ENCODE measurements at places on chromosomes 11 and 22.

GRCh38 chr11:72932132-72932570 lies 117.9 kb downstream of the ATG16L2 start:
- DNase-seq = no peak

DNA sequence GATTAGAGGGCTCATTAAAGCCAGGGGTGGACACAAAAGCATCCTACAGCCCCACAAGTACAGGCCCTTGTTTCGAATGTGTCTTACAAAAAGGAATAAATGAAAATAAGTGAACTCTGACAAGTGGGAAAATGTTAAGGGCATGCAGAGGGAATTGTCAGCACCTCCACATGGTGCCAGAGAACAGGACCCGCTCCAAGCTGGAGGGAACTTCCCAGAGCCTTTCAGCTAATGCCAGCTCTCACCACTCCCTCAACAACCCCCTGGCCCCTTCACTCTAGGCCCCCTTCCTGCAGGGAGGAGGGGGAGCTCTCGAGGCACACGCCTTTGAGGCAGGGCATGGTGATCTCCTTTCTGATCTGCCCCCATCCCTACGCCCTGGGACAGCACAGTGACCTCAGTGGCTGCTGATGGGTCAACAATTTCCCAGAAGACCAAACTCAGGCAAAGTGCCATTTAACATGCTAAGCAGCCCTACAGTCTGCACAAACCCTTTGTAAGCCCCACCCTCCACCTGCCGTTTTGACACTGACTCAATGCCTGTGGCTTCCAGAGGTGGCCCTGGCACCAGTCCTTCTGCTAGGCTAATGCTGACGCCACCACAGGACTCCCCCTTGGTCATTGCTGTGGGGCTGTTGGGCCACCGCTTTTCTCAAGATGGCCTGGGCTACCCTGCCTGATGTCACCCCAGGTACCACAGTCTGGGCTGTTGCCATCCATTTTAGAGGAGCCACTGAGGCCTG lies 12.5 kb upstream of the CHST1 start:
- DNase-seq = no peak

DNA sequence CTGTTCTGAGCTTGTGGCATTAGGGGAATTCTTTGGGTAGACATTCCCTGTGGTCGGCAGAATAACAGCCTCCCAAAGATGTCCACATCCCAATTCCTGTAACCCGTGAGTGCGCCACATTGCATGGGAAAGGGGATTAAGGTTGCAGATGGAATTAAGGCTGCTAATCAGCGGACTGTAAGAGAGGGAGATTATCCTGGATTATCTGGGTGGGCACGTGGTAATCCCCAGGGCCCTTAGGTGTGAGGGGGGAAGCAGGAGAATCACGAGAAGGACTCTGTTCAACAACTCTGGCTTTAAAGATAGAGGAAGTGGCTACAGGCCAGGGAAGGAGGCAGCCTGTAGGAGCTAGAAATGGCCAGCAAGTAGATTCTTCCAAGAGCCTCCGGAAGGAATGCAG lies 16.0 kb downstream of the CACNG2 start:
- no peak for DNase-seq

DNA sequence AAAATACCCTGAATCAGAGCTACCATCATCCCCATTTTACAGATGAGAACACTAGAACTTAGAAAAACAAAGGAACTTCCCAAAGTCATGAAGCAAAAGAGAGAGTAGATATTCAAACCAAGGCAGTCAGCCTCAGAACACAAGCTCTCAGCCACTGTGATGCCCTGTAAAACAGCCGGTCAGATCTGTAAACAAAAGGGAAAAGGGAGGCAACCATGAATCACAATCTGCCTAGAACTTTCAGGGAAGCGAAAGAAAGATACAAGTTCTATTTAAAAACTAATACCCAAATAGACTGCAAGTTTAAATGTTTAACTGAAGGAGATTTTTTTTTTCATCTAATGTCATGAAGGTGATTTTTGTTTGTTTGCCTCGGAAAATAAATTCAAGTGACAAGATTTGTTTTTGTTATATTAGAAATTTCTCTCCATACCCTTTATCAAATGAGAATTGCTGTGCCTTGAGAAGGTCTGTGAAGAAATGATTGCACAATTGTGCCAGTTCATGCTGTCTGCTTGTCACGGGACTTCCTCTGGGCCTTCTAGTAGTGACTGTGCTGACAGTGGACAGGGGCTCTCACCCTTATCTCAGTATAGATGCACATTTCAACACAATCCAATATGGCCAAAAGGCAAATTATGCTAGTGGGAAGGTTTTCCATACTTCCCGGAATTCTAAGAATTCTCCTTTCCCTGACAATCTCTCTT lies 11.7 kb downstream of the SAA1 start:
- no peak for DNase-seq

GRCh38 chr22:46180370-46181137 lies 30.2 kb downstream of the PPARA start:
- DNase-seq = no peak

DNA sequence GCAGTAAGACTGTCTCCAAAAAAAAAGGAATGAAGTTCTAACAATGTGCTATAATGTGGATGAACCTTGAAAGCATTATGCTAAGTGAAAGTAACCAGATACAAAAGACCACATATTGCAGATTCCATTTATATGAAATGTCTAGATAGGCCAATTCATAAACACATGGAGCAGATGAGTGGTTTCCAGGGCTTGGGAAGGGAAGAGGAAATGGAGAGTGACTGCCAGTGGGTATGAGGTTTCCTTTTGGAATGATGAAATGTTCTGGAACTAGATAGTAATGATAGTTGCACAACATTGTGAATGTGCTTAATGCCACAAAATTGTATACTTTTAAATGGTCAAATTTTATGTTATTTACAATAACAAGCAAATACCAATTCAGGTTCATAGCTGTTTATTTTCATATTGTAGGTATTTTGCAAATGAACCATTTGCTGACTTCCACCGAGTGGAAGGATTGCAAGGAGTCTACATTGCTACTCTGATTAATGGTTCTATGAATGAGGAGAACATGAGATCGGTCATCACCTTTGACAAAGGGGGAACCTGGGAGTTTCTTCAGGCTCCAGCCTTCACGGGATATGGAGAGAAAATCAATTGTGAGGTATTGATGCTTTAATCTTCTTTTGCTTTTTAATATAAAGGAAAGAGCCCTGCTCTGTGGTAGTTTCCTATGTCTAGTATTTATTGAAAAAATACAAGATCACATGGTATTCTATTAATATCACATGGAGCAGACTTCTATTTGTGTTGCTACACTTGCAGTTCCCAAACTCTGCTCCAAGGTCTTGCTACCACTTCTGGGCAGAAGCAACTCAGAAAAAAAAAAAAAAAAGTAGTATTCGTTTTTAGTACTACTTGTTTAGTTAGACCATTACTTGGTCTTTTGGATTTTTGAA lies 67.7 kb upstream of the SORL1-AS1 start:
- DNase-seq = no peak

DNA sequence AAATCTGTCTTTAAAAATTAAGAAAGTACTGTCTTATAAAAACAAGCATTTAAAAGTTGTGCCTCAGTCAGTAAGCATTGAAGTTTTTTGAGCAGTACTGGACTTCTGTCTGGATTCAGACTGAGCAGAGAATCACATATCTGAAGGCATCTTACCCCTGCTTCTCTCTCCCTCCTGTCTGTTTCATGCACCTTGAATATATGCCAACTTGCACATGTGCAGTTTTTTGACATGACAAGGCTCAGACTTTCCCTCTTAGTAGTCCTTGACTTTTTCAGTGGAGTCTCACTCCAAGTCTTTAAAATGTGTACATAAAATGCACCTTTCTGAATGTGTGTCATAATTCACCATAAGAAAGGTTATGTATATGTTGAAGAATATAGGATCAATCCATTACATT lies 19.8 kb downstream of the SPECC1L start:
- no peak for DNase-seq

DNA sequence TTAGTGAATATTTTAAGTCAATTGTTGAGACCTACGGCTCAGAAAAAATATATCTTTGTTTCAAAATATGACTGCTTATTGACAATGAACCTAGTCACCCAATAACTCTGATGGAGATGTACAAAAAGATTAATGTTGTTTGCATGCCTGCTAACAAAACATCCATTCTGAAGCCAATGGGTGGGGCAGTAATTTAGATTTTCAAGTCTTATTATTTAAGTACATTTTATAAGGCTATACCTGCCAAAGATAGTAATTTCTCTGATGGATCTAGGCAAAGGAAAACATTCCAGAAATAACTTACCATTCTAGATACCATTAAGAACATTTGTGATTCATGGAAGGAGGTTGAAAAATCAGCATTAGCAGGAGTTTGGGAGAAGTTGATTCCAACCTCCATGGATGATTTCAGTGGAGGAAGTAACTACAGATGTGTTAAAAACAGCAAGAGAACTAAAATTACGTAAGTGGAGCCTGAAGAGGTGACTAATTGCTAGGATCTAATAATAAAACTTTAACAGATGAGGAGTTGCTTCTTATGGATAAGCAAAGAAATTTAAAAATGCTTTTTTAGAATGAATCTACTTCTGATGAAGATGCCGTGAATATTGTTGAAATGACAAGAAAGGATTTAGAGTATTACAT lies 26.4 kb upstream of the OR8D2 start:
- no peak for DNase-seq

DNA sequence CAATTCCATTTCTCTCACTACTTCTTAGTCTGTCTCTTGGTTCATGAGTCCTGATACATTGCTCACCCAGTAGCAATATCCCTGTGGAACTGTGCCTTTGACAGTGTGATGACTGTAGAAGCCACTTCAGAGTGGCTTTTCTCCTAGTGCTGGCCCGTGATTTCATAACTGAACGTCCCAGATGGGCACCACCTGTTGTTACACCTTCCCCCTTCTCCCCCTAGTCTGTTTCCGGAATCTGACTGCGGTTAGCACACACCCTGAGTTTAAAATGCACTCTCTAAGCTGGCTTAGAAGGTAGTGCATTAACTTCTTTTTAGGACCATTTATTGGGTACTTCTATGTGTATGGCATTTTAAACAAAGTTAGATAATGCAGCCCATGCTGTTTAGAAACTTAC lies 83.0 kb downstream of the ALX4 start:
- no peak for DNase-seq

DNA sequence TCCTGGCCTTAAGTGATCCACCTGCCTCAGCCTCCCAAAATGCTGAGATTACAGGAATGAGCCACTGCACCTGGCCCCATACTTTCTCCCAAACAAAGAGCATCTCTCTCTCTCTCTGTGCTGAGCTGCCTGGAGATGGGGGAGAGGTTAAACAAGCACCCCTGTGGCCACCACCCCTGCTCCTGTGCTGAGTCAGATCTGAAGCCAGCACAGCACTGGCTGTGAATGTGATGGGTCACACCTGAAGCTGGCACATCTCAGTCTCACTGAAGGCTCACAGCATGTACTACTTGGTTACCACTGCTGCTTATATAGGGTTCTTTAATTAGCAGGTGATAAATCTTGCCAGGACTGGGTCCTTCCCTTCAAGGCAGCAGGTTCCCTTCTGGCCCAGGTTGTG lies 10.8 kb upstream of the WEE1 start:
- DNase-seq = no peak

GRCh38 chr22:46007003-46007847 lies 30.3 kb upstream of the WNT7B start:
- peak; percentile 50 for DNase-seq

DNA sequence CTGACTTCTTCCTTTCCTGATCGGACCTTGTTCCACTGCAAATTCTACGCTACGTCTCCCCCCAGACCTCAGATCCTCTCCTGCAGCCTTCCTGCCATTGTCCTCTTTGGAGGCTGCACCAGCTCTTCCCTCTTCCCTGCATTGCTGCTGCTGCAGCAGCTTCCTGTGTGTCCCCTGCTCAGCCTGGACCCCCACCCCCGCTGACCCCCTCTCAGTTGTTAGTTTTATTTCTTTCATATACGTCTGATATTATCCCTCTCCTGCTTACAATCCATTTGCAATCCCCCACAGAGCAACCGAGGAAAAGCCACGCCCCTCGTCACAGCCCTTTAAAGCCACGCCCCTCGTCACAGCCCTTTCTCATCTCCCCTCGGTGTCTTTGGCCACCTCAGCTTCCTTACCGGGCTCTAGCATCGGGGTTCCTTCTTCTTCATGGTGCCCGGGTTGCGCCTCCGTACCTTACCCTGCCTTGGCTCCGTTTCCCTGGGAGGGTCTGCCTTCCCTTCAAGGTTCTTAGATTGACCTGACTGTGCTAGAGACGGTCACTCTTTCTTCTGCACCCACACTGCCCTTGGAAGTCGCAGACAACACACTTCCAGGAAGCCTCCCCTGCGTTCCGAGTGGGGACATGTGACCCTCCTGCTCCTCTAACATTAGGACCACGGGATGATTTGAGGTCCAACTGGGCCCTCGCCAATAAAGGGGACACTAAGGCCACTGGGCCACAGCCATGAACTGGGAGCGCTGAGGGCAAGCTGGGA lies 4.8 kb downstream of the MRGPRG start:
- no peak for DNase-seq

DNA sequence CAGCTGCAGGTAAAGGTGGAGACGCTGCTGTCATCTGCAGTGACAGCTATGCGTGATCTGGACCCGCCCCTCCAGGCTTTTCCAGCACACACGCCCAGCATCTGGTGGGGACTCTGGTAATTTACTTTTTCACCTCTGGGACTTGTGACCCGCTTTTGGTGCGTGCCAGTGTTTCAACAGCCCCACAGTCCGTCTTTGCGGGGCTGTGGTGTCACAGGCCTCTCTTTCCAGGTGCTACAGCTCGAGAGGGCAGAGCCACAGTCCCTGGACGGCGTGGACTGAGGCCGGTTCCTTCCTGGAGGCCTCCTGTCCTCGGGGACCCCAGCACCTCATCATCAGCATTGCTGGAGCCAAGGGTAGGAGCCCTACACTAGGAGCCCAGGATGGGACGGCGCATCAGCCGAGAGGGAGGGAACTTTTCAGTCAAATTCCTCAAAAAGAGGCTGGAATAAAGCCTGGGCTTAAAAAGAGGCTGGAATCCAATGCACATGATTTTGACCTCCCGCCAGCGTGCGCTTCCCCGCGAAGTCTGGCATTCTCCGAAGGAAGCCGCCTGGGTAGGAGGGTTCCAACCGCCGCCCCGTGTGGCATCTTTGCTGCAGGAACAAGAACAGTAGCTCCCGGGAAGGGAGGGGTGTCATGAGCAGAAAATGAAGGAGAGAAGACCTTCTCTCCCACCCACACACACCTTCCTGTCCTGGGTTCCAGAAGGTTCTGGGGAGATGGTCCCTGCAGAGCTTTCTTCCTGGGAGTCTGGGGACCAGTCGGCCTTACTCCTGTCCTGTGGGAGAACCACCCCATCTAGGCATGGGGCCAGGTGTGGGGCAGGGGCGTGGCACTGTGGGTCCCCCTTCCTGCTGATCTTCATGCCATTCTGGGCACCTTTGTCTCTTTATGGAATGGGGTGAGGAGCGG lies 25.7 kb upstream of the KRTAP5-7 start:
- no peak for DNase-seq

GRCh38 chr11:23473782-23474181 lies 613.5 kb upstream of the CCDC179 start:
- no peak for DNase-seq

Data from ELF-1 (cell line).